ENCODE measurements at places on chromosomes 12 and 14.

DNA sequence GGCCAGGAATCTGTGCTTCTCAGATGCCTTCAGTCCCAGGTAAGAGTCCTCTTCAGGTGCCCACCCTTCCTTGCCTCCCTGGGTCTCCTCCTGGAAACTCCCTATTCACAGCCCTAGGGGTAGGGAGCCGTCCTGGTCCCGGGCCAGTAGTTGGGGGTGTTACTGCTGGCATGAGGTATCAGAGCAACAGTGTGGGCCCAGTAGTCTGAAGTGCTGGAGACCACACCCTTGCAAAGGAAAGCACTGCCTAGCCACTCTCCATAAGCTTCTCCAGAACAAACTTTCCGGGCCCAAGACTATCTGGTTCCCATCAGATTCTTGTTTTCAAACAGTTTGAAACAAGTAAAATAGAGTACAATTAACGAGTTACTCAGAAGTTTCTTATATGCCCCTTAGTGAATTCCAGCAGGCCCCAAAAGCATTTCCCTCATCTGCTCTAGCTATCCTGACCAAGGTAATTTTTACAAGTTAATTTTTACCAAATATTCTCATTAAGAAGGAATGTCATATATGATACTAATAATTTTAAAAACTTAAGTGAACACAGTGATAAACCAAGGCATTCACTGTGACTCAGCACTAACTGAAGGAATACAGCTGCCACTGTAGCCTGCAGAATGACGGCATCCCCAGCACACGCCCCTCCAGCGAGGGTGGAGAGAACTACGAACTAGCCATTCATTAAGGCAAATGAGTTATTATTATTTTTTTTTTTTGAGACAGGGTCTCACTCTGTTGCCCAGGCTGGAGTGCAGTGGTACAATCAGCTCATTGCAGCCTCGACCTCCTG is 49.4 kb downstream of the MOK start:
- DNase-seq: no peak

DNA sequence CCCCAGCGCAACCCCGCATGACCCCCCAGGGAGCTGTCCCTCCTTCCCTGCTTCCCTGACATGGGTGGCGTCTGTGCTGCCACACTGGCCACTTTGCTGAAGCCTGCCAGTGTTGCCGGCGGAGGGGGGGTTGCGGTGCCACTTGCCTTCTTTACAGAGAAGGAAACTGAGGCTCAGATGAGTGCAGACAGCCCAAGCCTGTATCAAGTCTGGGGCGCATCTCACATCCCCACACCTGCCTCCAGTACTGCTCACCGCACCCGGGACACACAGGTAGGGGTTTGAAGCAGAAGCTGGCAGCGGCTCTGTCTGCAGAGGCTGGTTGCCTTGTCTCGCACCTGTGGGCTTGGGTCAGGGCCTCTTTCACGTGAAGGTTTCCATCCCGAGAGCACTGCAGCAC is 104.7 kb upstream of the RTL1 start:
- DNase-seq: no peak

- peak; percentile 63 for DNase-seq
These were observed 179.9 kb upstream of the ATF7IP start for GRCh38 chr12:14185427-14186192.

DNA sequence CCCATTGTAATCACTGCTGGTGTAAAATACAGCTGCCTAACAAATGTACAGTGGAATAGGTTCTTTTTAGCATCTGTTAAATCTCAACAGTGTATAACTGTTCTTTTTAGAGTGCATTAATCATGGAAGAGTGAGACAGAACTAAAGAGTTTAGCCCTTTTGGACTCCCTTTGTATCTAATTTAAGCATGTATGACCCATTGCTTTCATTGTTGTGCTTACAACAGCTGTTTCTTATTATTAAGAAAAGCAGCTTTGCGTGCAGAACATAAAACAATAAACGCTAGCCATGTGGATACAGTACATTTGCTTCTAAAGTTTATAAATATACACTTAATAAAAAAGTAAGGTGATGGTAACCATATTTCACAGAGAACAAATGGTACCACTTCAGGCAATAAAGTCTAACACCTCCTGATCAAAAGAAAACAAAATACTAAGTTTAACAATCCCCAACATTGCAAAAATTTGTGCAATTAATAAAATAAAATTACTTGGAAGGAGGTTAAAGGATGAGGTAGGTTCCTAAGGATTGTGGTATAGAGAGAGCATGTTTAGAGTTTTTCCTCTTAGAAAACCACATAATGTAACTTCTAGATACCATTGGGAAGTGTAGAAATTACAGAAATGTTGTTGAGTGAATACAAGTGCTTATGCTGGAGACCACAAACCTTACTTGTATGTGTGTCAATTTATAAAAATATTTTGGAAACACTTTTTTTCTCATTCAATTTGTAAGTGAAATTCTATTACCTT is 448.7 kb downstream of the SLC6A15 start:
- no peak for DNase-seq

DNA sequence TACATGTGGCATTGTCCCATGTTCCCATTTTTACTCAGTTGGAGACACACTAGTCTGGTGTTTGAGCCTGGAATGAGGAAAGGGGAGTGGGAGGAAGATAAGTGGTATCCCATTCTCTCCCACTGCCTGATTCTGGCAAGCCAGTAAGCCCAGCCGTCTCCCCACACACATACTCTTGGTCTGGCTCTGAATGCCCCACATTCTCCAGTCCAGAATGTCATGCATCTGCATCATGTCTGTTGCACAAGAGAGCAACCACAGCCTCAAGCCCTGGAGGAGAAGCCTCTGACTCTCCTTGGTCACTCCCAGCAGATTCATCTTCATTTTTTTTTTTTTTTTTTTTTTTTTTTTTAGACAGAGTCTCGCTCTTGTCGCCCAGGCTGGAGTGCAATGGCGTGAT is 48.0 kb downstream of the DRAM1 start:
- DNase-seq: no peak

DNA sequence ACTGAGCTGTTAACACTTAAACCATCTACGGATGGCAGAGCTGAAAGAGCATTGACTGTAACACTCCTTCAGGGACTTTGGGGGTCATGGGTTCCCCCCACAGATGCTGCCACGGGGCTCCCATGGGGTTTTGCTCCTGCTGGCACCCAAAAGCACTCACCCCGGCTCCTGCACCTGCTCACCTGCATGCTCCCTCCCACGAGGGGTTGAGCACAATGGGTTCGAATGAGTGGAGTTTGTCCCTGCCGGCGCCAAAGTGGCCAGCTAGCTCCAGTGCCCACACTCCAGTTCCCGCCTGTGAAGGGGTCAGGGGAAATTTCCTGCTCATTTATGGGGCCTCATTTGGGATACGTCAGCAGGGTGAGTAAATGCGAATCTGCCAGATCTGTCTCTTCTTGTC is 40.7 kb downstream of the TNFAIP2 start:
- DNase-seq: no peak

GRCh38 chr12:2335109-2335508 is 282.3 kb downstream of the CACNA1C start:
- DNase-seq: no peak

GRCh38 chr12:42031847-42032564 is 112.7 kb downstream of the GXYLT1 start:
- DNase-seq: no peak

- DNase-seq: no peak
These were observed 32.8 kb upstream of the TBX5 start for GRCh38 chr12:114438635-114439256.

- DNase-seq: no peak
These were observed 26.5 kb upstream of the SLC15A5 start for GRCh38 chr12:16303939-16304338.

DNA sequence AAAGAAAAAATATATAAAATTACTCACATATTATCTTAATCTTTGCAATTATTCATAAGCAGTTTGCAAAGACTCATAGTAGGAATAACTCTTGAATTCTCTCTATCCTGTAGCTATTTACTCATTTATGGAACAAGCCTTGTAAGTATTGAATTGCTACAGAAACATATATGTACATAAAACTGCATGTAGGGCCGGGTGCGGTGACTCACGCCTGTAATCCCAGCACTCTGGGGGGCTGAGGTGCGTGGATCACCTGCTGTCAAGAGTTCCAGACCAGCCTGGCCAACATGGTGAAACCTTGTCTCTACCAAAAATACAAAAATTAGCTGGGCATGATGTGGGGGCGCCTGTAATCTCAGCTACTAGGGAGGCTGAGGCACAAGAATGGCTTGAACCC is 286.2 kb downstream of the PPFIA2 start:
- no peak for DNase-seq

Data from COLO829 (cell line).